ENCODE measurements at places on chromosomes 1 and 21. TPM values are rescaled to one million over a fixed set of nuclear protein-coding genes. Genes with fewer than 3 reads are reported as not detected.

Gene MX1
- total RNA-seq = 8.1 TPM

Gene MDM4
- 173 TPM for total RNA-seq

Gene CTSK
- 83.6 TPM for total RNA-seq

Gene PDIK1L
- 32.9 TPM for total RNA-seq

Gene FAM89A
- total RNA-seq = 42.7 TPM

Gene ERRFI1
- 40.9 TPM for total RNA-seq

Gene TIAM1
- total RNA-seq = 38.4 TPM

Gene ARHGEF16
- total RNA-seq = 2.3 TPM

Gene C21orf58
- 9.3 TPM for total RNA-seq

Gene KCNAB2
- total RNA-seq = 17.3 TPM

Gene CD1D
- total RNA-seq = 2.7 TPM

Gene MAD2L2
- 35.2 TPM for total RNA-seq

Gene CD58
- 15.3 TPM for total RNA-seq

Gene PRKCZ
- total RNA-seq = 16.5 TPM

Gene ZBED6
- 22.9 TPM for total RNA-seq

Gene TPTE
- total RNA-seq = not detected

Gene GJB5
- 1.0 TPM for total RNA-seq

Gene DYNLT5
- 4.6 TPM for total RNA-seq

Gene TNFRSF4
- total RNA-seq = 0.22 TPM

Gene RAD54L
- 2.1 TPM for total RNA-seq

Gene GJA8
- total RNA-seq = 40.3 TPM

Gene TMEM52
- 1.9 TPM for total RNA-seq

Gene LAPTM5
- total RNA-seq = 11.3 TPM

Gene ICOSLG
- total RNA-seq = 1.6 TPM

Gene RGS16
- 56.7 TPM for total RNA-seq

Gene DRAXIN
- 4.7 TPM for total RNA-seq

Gene XCL2
- 1.1 TPM for total RNA-seq

Gene ANXA9
- 0.55 TPM for total RNA-seq

Gene RGS4
- 24.2 TPM for total RNA-seq

Gene ADGRL4
- total RNA-seq = 20.1 TPM

Gene DISC1
- 37.0 TPM for total RNA-seq

Gene PTTG1IP
- 172 TPM for total RNA-seq

Gene LRRC38
- total RNA-seq = 1.6 TPM

Gene WDR64
- total RNA-seq = 1.3 TPM

Gene UTS2
- total RNA-seq = not detected

Gene TRIM17
- total RNA-seq = 3.5 TPM

Gene HFM1
- 32.1 TPM for total RNA-seq

Gene RPTN
- not detected for total RNA-seq

Gene PTAFR
- 2.0 TPM for total RNA-seq

Gene CFHR3
- 0.22 TPM for total RNA-seq

Gene SPRR2B
- not detected for total RNA-seq

Gene PRRX1
- 100 TPM for total RNA-seq

Gene NIBAN1
- 46.2 TPM for total RNA-seq

Gene ALX3
- total RNA-seq = 2.5 TPM

Gene LCE1B
- not detected for total RNA-seq

Gene ETV3L
- total RNA-seq = not detected

Gene LCE5A
- total RNA-seq = not detected

Gene RBM11
- 4.1 TPM for total RNA-seq

Gene TUFT1
- total RNA-seq = 16.2 TPM

Gene SLC45A1
- total RNA-seq = 2.3 TPM

Gene C4BPB
- 0.60 TPM for total RNA-seq
